ENCODE measurements at places on chromosomes 2 and 18. TPM values are rescaled to one million over a fixed set of nuclear protein-coding genes. Genes with fewer than 3 reads are reported as not detected.

The CEP192 gene
- 31.6 TPM for total RNA-seq

The FLACC1 gene
- total RNA-seq = not detected

DNA sequence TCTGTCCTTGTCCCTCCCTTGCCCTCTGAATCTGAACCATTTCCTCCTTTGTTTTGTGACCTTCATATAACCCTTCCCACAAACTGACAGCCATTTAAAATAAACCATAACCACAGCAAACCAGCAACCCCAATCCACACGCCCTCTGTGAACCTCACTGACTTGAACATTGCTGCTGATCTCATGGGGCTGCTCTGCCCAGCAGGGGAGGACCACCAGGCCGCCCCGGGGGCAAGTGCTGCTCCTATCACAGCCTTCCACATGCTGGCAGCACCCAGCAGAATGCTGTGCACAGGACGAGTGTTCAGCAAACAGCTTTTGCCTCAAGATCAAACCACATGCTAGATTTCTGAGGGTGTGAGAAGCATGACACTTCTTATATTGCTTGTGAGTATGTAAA, 73.9 kb upstream of the UXS1 start:
- DNase-seq = no peak

DNA sequence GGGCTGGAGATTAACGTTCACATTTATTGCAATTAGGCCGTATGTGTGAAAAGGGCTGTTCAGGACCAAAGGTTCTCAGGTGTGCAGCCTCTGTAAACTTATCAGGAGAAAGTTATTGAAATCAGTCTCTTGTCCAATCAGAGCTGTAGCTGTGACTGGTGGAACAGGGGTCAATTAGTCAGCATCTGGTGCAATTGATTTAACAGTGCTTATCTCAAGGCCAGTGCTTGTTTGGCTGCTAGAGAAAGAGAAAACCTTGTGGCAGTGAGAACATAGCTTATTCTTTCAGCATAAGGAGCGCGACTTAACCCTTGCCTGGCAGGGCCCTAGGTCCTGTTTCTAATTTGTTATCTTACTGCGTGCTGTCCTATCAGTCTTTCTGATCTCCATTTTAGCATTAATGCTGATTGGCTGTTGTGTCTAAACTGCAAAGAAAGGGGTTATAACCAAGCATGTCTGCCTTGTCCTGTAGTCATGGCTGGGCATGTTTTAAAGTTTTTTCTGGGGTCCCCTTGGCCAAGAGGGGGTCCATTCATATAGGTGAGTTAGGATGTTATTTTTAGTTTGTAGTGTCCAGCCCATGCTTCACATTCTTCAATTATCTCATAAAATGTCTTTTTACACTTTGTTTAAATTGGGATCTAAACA, 66.4 kb downstream of the CYB5A start:
- no peak for DNase-seq

DNA sequence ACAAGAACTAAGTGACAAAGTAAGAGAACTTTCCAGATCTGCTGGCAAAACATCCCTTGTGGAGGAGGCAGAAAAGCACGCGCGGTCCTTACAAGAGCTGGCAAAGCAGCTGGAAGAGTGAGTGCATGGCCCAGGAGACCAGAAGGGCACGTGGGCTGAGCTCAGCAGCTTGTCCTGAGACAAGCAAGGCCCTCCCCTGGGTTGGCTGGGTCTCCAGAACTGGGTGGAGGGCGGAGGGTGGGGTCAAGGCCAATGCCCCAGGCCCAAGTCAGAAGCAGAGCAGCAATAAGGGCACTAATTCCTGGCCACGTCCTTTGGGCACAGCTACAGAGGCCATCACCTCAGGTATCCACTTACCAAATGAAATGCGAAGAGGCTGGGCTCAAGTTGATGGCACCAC, 110.6 kb upstream of the TTC39C start:
- DNase-seq = no peak

Measured in Peyer's patch (tissue), 4 donors.